ENCODE measurements at places on chromosomes 7 and 10. TPM values are rescaled to one million over a fixed set of nuclear protein-coding genes. Genes with fewer than 3 reads are reported as not detected.

DNA sequence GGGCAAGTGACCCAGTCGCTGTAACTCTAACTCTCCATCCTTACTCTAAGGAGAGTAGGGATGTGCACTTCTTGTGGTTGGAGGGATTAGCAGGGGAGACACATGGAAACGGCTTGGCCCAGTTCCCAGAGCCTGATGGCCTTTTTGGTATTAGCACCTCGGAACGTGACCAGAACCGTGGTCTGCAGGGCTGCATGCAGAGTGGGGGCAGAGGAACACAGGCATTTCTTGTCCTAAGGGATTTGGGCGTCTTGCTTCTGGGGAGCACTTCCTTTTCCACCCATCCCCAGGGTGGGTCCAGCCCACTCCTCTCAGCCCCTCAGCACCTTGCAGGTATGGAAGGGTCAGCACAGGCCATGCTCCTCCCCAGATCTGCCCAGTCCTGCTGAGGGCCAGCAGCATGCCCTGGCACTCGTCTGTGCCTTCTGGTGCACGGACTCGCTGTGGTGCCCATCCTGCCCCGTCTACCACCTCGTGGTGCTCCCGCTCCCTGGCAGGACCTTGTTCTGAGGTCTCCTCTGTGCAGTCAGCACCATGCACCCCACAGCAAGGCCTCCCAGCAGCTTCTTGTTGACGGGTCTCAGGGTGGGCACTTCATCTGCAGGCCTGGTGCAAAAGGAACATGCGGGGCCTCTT lies 109.6 kb downstream of the ACTR3B start:
- no peaks in the 10 kb centered on the region for H3K4me1 ChIP-seq
- H3K4me3 ChIP-seq: no peak overlapping the region
- DNase-seq: no peak
- H3K36me3 ChIP-seq: no peaks in the 10 kb centered on the region

The TSPAN12 gene
- total RNA-seq: not detected

The CPVL gene
- total RNA-seq: not detected

The FXYD4 gene
- not detected for total RNA-seq

GRCh38 chr10:24871011-24871935 lies 81.1 kb downstream of the PRTFDC1 start:
- no peaks in the 10 kb centered on the region for H3K27me3 ChIP-seq
- H3K27ac ChIP-seq: no peak overlapping the region
- DNase-seq: no peak
- no peak overlapping the region for H3K4me3 ChIP-seq

- no peak for DNase-seq
- H3K27ac ChIP-seq: no peak overlapping the region
- no peaks in the 10 kb centered on the region for H3K4me1 ChIP-seq
- H3K4me3 ChIP-seq: no peak overlapping the region
Measured at GRCh38 chr7:106314875-106315274, 30.1 kb upstream of the NAMPT start.

GRCh38 chr7:148723846-148724245 lies 25.1 kb downstream of the CUL1 start:
- no peaks in the 10 kb centered on the region for H3K27me3 ChIP-seq
- DNase-seq: no peak
- no peaks in the 10 kb centered on the region for H3K36me3 ChIP-seq
- H3K4me1 ChIP-seq: peaks cover 27% of the 10 kb centered on the region
- H3K27ac ChIP-seq: no peak overlapping the region
- no peak overlapping the region for H3K4me3 ChIP-seq

The HOXA7 gene
- total RNA-seq: not detected

The COBL gene
- total RNA-seq: not detected

DNA sequence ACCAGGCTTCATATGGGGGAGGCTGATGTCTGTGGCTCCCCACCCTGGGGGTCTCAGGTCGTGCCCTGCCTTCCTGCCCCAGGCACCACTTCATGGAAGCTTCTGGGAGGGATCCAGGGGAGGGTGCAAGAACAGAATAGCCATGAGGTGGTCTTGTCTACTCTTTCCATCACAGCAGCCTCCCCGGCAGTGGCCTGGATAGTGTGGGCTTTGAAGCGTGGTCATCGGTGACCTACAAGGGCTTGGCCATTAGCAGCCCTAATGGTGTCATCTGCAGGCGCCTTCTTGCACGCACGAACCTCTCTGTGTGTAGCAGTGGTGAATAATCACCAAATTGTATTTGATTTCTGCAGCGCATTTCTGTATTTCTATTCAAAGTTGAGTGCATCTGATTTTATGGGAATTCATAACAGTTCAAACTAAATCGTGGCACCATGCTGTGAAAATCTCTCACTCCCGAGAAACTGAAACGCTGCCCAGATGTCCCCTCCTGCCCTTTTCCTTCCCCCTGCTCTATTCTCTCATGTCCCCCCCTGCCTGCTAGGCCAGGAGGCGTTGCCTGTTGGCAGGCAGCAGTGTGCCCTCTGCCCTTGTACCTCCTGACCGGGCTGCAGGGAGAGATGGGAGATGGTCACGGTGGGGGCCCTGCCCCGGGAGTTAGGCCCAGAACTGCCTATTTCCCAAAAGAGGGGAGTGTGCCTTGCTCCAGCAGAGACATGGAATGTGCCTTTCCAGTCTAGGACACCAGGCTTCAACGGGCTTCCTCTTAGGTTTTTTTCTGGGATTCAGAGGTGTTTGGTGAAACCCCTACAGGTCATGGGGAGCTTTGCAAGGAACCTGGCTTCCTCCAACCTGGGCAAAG lies 34.8 kb downstream of the CDH23 start:
- no peak overlapping the region for H3K4me3 ChIP-seq
- no peak for DNase-seq
- no peak overlapping the region for H3K27ac ChIP-seq
- no peaks in the 10 kb centered on the region for H3K36me3 ChIP-seq
- H3K4me1 ChIP-seq: no peaks in the 10 kb centered on the region

DNA sequence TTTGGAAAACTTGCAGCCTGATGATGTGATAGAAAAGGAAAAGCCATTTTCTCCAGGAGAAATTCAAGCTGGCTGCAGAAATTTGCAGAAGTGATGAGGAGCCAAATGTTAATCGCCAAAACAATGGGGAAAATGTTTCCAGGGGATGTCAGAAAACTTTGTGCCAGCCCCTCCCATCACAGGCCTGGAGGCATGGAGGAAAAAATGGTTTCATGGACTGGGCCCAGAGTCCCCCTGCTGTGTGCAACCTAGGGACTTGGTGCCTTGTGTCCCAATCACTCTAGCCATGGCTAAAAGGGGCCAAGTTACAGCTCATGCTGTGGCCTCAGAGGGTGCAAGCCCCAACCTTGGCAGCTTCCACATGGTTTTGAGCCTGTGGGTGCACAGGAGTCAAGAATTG lies 41.0 kb downstream of the ADD3 start:
- peaks cover 19% of the 10 kb centered on the region for H3K4me1 ChIP-seq
- no peak overlapping the region for H3K27ac ChIP-seq
- H3K36me3 ChIP-seq: no peaks in the 10 kb centered on the region
- DNase-seq: no peak
- no peaks in the 10 kb centered on the region for H3K27me3 ChIP-seq

The CREB5 gene
- total RNA-seq: 0.05 TPM

Data from B cell (primary cell).